Stimulated activated naive CD4-positive, alpha-beta T cell (primary cell): ENCODE measurements at places on chromosomes 13 and 19.
A peak's percentile ranks its signal among the peaks of the same experiment; 100 is the strongest.

GRCh38 chr13:25588336-25589060, 216.7 kb downstream of the ATP8A2 start:
- no peak for DNase-seq

DNA sequence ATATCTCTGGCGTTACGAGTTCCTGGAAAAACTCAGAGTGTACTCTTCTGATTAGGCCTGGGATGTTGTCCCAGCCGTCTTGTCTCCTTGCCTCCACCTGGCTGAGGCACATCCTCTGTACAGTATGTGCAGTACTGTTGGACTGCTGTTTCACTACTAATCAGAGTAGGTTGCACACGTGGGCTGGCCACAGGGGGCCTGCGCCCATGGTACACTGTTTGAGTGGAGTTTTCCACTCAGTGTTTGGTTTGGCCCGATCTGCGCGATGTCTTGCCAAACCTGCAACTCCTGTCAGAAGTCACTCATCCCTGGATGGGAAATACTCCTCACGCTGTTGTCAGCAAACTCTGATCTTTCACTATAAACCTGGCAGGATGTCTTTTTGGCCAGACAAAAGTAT, 189.6 kb upstream of the CSNK1A1L start:
- DNase-seq: no peak

DNA sequence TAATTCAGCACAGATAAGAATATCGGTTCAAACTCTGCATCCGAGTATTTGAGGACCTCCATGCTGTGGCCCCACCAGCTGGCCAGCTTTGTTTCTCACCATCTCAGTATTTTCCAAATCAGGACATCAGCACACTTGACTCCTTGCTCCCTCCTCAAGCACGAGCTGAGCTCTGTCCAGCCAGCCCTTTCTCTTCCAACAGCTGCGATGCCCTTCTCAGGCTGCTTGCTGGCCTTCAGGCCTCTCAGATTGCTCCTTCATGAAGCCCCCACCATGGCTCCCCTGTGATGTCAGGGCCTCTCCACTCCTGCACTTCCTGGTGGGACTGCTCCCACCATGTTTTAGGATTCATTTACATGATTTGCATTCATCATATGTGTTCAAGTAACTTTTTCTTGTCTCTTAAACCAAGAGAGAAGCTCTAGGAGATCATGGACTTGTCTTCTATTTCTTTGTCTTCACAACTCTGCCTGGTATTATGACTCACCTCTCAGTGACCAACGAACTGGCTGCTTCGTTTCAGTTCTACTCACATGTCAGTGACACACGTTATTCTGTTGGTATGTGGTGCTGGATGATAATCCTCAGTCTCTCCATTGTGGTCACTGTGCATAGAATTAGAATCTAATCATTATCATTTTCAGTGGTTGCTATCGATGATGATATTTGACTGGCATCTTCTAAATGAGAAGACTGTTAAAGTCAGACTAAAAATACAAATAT, 471.7 kb downstream of the EFNB2 start:
- no peak for DNase-seq

- no peak for DNase-seq
Measured at GRCh38 chr19:34578751-34579150, 97.2 kb downstream of the WTIP start.

- DNase-seq: no peak
Measured at GRCh38 chr13:61410669-61411297, 4.9 kb downstream of the PCDH20 start.

DNA sequence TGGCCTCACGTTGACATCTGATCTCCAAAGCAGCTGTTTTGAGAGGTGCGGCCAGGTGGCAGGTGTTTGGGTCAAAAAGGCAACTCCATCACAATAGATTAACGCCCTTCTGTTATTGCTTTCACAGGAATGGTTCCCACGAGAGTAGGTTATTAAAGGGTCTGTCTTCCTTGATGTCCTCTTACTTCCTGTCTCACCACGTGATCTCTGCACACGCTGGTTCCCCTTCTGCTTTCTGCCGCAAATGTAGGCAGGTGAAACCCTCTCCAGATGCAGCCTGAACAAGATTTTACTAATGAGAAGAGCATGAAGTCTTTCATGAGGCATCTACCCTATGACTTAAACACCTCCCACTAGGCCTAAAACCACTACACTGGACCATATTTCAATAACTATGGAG, 22.8 kb upstream of the ZNF564 start:
- no peak for DNase-seq

DNA sequence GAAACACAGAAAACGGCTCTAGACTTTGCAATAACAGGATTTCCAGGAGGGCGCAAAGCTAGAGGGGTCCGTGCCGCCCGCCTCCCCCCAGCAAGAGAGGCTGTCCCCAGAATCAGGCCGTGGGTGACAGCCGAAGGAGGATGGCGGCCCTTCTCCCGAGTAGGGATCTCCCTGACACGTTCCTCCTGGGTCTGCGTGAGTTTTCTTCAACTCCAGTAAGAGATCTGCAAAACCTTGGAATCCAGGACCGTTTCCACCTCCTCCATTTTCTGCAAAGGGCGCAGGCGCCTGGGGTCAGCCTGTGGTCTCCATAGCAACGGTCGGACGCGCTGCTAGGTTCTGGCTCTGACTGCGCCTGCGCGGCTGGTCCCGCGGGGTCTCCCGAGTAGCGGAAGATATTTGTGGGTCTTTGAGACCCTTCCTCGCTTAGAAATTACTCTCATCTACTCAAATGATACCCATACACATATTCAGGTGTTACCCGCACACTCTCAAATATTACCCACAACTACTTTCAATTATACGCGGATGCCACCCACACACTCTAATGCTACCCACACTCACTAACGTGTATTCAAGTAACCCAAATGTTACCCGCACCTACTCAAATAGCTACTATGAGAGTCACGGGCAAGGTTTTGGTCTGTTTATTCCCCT, 2.1 kb downstream of the PNMA8C start:
- no peak for DNase-seq

DNA sequence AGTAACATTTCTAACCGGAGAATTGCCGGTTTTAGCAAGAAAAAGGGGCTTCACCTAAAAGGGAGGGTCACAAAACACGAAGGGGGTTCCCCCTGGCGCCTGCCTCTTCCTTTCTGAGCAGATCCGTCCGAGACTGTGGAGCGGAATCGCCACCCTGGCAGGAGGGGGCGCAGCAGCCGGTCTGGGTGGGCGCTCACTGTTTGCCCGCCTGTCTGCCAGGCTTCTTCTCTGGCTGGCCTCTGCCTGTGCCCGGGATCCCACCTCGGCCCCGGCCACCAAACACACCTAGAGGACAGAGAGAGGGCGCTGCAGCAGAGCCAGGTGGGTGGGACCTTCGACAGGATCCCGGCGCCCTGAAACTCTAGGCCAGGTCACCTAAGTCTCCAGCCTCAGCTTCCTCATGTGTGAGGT, 15.6 kb downstream of the LSM4 start:
- DNase-seq: peak; percentile 13
